Activated naive CD4-positive, alpha-beta T cell (primary cell): ENCODE measurements at places on chromosomes 1 and 21.

GRCh38 chr1:10532362-10532761 is 57.6 kb downstream of the PEX14 start:
- no peak for DNase-seq

DNA sequence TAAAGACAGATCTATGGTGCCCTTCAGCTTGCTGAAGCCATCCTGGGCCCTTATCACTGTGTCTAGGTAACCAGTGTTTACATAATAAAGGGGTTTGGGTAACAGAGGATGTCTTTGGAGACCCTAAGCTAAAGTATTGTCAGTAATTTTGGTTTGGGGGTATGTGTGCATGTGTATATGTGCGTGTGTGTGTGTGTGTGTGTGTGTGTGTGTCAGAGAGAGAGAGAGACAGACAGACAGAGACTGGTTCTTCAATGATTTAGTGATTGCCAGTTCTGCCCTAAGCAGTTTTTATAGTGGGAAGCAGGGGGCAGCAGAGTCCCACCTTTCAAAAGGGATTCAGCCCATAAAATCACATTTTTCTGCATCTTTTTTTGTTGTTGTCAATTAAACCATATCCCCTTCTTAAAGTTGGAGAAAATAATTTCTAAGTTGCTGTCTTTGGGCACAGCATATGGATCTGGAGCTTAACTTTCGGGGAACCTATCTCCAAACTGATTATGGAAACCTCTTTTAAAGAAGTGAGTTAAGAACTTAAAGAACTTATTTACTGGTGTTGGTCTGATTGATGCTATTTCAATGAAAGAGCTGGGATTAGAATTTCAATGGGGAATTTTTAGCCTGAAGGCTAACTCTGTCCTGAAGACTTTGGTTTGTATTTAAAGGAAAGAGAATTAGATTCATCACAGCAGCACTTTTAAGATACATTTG is 51.1 kb downstream of the ZNF326 start:
- DNase-seq = no peak

- DNase-seq = no peak
These were observed 10.8 kb downstream of the ASAP3 start for GRCh38 chr1:23473037-23473800.

GRCh38 chr1:168468042-168468809 is 75.6 kb downstream of the XCL2 start:
- no peak for DNase-seq

DNA sequence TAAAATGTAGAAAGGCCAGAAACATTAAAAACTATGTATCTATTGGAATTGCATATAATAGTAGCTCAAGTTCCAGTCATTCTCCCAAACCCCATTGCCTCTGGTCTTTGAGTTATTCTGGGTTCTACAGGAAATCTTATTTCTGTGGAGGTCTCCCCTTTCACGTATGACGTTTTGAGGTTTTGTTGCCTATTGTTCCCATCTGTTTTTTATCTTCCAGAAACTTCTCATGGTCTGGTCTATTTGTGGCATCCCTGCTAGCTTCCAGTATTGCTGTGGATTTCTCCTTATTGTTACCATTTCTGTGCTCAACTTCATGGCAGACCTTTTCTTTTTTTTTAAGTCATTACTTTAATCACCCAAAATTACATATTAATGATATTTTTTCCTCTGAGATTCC is 43.3 kb downstream of the DTL start:
- no peak for DNase-seq

- DNase-seq = no peak
These were observed 412.2 kb downstream of the KIF26B start for GRCh38 chr1:245566952-245567351.

GRCh38 chr1:41418857-41419583 is 57.8 kb downstream of the FOXO6 start:
- no peak for DNase-seq

- DNase-seq = no peak
These were observed 92.8 kb downstream of the INTS7 start for GRCh38 chr1:211942583-211942982.

GRCh38 chr21:14451546-14451945 is 68.6 kb upstream of the HSPA13 start:
- DNase-seq = no peak

DNA sequence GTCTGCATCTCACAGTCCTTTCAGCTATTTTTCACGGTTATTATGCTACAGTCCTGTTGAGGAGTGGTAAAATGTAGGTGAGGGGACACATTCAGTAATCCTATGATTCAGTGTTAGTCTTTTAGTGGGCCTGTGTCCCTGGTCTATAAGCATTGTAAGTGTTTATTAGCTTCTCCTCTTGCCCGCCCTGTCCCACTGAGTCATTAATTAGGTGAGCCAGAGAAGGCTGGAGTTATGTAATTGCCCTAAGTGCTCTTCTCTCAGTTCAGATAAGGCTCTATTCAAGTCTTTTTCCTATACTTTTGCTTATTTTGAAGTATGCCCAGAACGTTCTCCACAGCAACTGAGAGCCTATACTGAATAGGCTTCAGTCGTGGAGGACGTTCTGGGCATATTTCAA is 76.3 kb upstream of the ZRANB2 start:
- DNase-seq = no peak

DNA sequence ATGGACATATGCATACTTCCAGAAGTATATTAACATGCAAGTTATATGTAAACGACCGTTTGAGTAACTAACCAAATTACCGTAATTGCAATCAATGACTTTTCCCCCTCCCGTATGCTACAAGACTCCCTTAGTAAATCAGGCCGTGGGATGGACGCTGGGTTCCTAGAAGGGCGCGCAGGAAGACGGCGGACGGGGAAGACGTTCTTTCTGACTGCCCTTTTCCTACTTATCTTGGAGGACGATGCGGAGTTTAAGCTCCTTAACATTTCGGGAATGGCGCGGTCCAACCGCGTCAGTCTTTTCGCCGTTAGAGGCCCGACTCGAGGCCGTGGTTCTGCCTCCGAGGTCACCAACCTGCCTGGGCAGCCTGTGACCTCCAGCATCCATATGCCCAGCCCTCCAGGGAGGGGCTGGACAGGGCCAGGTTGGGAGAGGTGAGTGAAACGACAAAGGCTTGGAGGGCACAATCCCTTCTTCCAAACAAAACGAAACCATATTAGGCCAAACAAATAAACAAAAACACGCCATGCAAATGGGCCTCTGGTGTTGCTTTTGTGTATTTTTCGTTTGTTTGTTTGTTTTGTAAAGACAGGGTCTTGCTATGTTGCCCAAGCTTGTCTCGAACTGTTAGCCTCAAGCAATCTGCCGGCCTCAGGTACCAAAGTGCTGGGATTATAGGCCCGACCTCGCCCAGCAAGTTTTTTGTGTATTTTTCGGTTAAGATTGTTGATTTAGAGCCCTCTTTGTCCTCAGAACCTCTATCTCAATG is 873 bp upstream of the PI4KB start:
- DNase-seq = no peak

DNA sequence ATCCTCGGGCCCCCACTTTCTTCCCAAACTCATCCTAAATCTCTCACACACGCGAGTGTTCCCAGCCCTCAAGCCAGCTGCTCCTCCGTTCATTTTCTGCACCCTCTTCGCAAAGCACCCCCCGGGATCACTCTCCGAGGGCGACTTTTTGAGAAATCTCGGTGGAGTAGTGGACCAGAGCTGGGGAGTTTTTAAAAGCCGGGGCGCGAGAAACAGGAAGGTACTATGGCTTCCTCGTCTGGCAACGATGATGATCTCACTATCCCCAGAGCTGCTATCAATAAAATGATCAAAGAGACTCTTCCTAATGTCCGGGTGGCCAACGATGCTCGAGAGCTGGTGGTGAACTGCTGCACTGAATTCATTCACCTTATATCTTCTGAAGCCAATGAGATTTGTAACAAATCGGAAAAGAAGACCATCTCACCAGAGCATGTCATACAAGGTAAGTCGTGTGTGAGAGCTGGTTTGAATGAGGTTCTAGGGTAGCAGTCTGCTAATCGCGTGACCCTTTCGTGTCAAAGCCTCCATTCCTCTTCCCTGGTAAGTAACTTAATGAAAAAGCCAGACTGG is 800 bp downstream of the DR1 start:
- no peak for DNase-seq

- DNase-seq = no peak
These were observed 14.7 kb upstream of the NBPF11 start for GRCh38 chr1:148166558-148167492.

GRCh38 chr1:205526431-205526830 is 22.0 kb downstream of the CDK18 start:
- DNase-seq = no peak

DNA sequence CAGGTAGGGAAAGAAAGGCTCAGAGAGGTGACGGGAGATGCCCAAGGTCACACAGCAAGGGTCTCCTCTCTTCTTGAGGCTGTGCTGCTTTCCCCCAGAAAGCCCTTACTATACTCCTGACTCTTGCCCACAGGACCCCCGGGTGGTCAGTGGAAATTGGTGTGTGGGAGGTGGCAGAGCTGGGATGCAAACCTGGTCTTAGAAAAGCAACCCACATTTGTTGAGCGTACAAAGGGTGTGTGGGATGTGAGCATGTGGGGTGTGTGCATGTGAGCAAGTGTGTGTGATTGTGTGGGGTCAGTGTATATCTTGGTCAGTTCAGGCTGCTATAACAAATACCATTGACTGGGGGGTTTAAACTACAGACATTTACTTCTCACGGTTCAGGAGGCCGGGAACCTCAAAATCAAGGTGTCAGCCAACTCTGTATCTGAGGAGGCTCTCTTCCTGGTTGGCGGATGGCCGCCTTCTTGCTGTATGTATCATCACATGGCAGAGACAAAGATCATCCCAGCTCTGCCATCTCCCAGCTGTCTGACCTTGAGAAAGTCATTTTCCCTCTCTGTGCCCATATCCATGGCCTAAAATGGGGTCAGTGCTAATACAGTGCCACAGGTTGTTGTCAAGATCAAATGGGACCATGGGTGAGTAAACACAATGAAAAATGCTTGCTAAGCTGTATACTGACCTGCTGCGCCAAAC is 268.5 kb downstream of the PTPRU start:
- no peak for DNase-seq

DNA sequence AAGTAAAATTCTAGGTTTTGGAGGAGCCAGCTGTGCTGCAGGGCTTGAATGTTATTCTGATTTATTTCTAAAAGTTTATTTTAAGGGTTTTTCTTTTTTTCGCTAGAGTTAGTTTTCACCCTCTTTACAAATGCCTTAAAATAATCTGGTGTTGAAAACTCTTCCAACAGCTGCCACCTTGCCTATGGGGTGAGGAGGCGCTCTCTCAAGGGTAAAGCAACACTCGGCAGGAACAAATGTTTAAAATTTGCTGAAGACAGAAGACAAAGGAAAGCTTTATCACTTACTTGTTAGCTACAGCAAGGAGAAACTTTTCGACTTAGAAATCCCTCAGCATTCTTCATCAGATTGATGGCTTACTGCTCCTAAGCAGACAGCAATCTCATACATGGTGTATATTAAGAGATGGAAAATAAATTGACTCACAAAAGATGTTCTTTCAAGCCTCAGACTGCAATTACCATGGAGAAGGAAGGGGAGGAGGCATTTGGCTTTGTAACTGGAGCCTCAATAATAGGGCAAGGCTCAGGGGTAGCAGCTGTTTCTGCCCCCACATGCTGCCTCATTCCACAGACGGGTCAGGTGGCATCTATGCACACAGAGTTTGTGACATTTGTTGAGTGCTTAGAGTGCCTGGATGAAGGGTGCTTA is 79.8 kb upstream of the RALGPS2 start:
- DNase-seq = no peak

DNA sequence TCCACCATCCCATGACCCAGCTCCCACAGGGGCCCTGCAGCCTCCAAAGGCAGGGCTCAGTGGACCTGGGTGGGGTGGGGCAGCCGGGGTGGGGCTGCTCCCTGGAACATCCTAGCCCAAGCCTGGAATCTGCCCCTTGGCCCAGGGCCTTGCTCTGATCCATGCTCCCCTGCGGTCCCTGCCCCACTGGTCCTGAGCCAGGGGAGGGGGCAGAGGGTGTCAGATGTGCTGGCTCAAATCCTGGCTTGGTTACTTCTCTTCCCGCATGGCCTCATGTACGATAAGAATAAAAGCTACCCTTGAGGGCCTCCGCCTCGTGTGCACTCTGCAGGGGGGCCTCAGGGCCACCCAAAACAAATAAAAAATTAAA is 819 bp downstream of the SLC25A34 start:
- no peak for DNase-seq

DNA sequence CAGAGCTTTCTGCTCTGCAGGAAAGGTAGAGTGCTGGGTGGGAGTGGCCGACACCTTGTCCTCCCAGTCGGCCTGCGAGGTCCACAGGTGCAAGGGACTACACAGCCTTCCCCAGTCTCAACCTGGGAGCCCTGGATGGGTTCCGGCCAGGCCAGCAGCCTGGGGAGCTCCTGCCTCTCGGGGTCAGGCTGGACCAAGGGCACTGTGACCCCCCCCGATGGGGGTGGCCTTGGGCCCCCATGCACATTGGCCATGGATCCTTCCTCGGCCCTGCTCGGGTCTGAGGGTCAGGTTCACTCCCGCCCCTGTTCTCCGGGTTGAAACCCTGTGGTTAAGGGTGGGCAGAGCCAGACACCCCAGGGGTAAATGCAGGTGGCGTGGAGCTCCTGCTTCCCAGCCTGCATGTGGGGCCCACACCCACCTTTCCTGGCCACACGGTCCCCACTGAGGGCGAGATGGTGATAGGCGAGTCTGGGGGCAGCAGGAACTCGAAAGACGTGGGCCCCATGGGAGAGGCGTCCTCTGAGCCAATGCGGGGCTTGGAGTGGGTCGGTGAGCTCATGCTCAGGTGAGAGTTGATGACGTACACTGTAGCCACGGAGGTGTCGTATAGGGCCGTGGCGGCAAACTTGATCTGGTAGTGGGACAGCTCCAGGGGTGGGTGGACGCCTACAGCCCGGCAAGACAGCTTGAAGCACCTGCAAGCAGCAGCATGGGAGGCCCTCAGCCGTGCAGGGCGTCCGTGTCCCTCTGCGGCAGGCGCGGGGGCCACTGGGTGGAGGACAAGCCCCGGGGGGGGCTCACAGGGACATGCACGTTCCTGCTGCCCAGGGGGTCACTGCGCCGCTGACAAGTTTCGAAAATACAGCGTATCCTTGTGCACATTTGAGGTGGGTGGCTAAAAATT is 10.8 kb upstream of the TMEM52 start:
- DNase-seq = no peak

- peak; percentile 75 for DNase-seq
These were observed at the start of gene DNAJC28 for GRCh38 chr21:33491373-33492102. DNAJC28 (minus strand) TSS chr21:33491716; CDS start chr21:33489393, 2,323 bp downstream.

DNA sequence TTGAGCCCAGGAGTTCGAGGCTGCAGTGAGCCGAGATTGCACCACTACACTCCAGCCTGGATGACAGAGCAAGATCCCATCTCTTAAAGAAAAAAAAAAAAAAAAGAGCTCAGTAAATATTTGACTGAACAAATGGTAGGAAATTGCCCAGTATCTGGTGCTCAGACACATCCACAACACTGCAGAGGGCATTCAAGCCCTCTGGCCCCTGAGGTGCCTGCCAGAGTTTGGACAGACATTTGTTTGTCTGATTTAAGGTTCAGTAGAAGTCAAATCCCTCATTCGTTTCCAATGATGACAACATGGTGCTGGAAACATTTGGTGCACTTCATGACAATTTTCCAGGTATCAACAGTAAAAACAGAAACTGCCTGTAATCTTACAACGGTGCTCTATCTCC is 86.6 kb downstream of the HLCS start:
- no peak for DNase-seq
